ENCODE measurements at places on chromosomes 2 and 18.

- DNase-seq = no peak
Observed at GRCh38 chr2:236653863-236654262, 84.2 kb downstream of the ACKR3 start.

DNA sequence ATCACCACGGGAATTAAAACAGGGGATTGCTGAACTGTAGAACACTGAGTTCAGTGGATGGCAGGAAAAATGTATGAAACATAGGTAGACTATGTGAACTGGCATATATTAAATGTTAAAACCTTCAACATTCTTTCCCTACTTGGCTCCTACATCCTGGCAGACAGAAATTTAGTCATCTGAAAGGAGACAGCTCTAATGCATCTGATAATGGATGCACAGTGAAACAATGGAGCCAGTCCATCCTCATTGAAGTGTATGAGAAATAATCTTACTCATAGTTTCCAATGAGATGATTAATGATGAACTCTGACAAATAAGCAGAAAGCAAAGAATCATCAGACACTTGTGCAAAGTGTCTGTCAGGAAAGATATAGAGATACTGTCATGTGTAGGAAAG is 1629.7 kb upstream of the TMEFF2 start:
- DNase-seq = no peak

- no peak for DNase-seq
Observed at GRCh38 chr2:108884619-108885018, 98.0 kb downstream of the CCDC138 start.

DNA sequence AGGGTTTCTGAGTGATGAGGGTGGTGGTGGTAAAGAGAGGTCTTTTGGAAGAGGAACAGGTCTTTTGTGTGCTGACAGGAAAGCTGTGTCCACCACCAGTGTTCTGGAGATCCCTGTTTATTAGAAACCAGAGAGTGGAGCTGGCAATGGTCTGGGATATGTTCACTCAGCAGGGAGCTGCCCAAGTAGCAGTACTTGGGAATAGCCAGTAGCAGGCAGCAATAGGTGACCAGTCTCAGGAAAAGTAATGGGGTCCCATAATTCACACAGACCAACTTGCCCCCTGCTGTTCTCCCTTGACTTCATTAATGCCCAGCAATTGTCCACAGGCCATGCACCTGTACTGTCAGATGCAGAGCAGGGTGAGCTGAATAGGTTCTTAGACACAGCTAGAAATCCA is 1.8 kb downstream of the TSPYL6 start:
- DNase-seq = no peak

DNA sequence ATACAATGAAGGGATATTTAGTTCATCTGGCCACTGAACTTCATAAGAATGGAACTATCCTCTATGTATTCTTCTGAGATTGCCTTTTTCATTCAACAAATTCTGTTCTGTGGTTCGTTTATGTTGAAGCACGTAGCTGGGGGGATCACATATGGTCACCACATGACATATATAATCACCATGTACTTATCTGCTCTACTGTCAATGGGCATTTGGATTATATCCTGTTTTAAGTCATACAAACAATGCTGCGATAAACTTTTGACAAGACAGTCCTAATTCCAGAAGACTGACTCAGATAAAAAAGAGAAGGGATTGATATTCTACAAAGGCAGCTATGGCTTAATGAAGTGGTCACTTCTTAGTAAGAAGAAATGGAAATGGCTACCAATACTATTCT is 116.0 kb upstream of the CCDC195 start:
- no peak for DNase-seq

- DNase-seq = no peak
Observed at GRCh38 chr2:111930875-111931274, 32.5 kb downstream of the MERTK start.

GRCh38 chr2:239868556-239869181 is 156.5 kb downstream of the NDUFA10 start:
- no peak for DNase-seq

DNA sequence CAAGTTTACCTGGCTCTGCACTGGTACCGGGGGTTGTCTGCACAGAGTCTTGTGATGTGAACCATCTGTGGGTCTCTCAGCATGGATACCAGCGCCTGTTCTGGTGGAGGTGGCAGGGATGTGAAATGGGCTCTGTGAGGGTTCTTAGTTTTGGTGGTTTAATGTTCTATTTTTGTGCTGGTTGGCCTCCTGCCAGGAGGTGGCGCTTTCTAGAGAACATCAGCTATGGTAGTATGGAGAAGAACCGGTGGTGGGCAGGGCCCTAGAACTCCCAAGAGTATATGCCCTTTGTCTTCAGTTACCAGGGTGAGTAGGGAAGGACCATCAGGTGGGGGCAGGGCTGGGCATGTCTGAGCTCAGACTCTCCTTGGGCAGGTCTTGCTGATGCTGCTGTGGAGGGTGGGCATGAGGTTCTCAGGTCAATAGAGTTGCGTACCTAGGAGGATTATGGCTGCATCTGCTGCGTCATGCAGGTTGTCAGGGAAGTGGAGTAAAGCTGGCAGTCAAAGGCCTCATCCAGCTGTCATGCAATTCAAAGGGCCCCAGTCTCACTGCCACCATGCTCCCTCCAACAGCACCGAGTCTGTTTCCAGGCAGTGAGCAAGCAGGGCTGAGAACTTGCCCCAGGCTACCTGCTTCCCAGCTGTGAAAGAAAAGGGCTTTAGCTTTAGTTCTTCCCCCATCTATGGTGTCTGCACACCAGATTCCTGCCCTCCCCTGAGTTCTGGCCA is 278.0 kb downstream of the METTL4 start:
- DNase-seq = no peak

GRCh38 chr18:21682371-21683051 is 22.1 kb downstream of the ABHD3 start:
- no peak for DNase-seq

GRCh38 chr2:55804535-55804934 is 110.9 kb upstream of the PNPT1 start:
- no peak for DNase-seq

DNA sequence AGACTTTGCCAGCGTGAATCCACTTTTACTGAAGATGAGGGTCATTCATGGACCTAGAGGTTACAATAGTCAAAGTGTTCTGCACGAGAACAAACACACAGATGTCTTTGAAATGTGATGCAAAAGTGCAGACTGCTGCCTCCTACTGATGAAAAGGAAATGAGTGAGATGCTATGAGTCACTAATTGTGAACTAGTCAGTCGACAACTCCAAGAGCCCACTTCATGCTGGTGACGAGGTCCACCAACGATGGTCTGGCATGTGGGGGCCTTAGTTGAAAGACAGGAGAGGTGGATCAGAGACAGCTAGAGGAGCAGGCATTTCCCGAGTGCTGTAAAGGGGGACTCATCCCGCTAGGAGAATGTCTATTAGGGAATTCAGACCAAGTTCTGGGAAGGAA is 17.1 kb upstream of the ZNF236 start:
- no peak for DNase-seq

DNA sequence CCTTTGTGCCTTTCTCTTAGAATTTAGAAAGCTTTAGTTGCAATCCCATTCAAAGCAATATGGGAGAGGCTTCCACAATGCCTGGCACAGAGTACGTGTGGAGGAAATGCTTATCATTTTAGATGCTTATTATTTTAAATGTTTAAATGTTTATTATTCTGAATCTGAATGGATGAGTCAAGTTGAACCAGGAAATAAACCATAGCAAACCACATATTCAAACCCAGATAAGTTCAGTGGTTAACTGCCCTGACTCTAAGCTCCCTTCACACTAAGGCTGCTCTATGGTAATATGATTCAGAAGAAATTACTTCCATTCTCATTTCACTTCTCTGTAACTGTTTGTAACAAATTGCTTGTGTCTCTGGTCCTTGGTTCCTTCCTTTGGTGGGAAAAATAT is 5.2 kb upstream of the PPP4R1 start:
- DNase-seq = no peak

- no peak for DNase-seq
Observed at GRCh38 chr2:64913357-64913869, 75.8 kb upstream of the SLC1A4 start.

DNA sequence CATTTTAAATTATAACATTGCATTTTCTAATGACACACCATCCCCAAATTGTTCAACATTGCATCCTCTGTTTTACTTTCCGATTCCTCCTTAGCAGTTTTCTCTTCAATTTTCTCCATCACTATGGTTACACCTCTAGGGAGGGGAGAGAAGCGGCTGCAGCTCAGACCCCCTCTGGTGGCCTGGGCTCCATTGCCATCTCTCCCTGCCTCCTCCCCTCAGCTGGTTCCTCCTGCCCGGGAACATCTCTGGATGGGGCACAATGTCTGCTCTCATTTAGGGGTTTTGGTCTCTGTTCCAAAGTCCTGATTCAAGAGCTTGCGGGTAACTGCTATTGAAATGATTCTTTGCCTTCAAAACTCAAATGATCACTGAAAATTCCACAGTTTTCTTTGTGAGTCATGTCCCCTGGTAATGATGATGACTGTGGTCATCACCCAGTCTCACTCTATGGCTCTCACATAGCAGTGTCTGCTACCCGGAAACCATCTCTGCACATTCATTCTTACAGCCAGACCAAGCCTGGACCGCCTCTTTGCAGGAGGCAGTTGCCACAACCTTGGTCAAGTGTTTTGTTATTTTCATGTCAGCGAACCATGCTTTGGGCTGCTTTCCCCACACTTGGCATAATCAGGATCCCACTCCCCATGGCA is 263.9 kb downstream of the ALPK2 start:
- no peak for DNase-seq

GRCh38 chr18:51660188-51660715 is 462.8 kb upstream of the MEX3C start:
- no peak for DNase-seq

DNA sequence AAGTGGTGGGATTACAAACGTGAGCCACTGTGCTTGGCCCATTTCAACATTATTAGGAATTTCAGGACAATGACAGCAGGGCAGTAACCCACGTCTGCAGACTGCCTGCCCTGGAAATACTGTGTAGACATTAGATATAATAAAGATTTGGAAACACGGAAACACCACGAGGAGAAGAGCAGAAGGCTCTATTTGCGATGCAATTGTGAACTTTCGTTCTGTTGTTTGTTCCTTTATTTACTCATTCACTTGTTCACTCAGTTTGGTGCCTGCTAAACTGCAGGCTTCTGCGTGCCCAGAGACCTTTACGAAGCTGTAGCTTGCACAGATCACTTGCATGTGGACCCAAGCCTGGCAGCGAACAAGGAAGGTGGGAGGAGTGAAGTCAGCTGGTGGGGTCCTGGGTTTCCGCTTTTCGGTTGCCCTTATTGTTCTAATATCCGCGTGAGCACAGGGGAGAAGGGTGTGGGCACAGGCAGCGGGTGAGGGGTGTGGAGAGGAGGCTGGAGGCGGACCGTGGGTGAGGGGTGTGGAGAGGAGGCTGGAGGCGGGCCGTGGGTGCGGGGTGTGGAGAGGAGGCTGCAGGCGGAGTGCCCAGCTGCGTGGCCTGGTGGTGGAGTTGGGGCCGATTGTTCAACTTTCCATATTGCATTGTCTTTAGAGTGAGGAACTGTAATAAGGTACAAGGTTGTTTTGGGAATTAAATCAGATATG is 3.4 kb downstream of the COLEC11 start:
- DNase-seq = no peak

DNA sequence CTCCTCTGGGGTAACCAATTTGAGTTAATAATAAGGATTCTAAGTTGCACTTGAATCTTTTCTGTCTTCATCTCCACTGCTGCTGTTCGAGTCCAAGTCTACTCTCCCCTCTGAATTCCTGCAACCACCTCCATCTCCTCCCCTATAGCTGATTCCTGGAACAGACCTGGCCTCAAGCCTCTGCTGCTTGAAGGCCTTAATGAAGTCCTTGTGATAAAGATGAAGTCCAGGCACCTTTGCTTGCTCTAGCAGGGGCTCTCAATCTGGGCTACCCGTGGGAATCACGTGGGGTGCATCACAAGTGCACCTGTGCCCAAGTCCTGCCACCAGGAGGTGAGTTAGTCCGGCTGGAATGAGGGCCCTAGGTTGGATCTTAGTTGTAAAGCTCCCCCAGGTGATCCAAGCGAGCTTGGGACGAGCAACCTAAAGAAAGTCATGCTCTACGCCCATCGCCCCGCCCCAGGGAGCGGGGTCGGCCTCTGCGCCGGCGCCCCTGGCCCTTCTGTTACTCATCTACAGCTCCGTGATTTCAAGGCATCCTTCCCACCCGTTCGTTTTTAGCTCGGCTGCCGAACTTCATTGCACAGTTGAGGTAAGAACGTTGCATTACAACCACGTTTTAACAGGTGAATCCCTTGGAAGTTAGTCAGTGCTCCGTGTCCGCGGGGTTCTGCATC is 905 bp upstream of the IAH1 start:
- DNase-seq = no peak

- DNase-seq = no peak
Observed at GRCh38 chr2:151576080-151576479, 158.2 kb downstream of the NEB start.

GRCh38 chr2:17733599-17733998 is 20.0 kb downstream of the SMC6 start:
- DNase-seq = peak; percentile 45

DNA sequence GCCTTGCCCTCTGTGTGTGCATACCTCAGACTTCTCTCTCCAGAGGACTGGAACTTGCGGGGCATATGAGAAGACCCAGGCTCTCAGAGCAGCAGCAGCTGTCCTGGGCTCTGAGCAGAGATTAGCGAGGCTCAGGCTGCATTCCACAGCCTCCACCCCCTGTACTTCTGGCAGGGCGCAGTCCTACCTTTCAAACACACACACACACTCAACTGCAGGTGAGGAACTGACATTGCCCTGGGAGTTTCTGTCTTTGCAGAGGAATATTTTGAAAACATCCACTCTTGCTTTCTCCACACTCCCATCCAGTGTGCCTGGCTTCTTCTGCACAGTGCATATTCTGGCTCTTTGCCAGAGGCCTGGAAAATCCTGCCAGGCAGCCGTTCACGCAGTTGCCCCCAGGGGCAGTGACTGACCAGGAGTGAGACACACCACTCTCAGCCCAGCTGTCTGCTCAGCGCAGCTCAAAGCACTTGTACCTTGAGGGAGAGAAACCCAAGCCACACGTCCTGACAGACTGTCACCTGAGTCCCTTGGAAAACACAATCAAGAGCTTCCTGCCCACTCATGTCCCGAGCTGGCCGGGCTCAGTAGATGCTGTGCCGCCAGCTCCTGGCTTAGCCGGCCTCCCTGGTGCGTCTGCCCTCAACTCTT is 460.8 kb downstream of the RNF144A start:
- no peak for DNase-seq
